GM18507 (cell line): ENCODE measurements at places on chromosomes 5 and 9.

DNA sequence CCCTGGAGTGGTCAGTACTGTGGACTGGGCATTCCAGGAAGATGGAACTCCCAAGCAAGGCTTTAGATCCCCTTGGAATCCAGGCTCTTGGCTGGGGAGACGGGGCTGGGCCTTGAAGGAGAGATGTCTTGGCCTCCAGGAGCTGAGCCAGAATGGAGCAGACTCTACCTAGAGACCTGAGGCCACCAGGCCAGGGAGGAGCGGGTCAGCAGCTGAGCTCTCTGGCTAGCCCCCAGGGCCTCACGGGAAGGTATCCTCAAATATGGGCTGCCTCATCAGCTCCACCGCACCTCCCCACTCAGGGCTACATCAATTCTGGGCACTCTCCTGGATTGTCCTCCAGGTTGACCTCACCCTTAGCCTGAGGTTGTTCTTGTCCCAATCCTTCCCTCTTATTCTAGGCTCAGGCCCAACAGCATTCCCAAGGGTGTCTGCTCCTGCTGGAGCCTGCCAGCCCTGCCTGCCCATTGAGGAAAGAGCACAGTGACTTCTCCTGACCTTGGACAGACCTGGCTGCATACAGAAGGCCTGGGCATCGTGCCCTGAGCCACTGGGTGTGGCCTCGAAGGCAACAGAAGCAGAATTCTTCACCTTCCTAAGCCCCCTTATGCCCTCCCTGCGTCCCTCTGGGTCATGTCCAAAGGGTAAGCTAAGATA lies 3.0 kb upstream of the PDLIM4 start:
- no peak for DNase-seq

GRCh38 chr9:23551929-23552707 lies 273.9 kb downstream of the ELAVL2 start:
- DNase-seq: no peak

DNA sequence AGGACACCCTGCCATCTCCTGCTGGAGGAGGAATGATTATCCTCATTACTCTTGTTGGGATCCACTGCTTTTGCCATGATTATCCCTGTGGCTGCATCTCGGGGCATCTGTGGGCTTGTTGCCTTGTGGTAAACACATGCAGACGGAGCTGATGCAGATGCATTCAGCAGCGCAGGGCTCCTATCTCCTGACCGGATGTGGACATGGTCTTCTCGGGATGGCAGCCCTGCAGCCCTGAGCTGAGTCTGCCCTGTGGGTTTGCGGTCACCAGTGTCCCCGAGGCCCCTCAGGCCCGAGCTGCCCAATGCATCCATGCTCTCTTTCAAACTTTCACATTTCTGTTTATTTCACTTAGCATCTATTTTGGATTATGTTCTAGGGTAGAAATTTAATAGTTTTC lies 250.4 kb upstream of the IRX1 start:
- DNase-seq: no peak

DNA sequence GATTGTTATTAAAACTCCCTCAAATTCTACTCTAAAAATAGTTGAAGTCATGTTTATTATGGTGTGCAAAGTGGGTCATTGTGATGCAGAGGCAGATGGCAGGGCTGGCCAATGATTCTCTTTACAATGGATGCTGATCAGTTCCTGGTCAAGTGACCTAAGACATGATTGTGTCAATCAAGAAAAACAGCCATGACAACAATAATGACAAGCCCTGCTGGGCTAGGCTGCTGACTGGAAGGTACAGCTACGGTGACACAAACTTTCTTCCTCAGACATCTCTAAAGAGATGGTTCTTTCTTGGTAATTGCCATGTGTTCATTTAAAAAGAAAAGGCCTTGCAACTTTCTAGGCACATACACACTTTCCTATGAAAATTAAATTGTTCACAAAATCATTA lies 3.6 kb downstream of the SLC24A2 start:
- DNase-seq: no peak

GRCh38 chr5:157477814-157478494 lies 17.9 kb downstream of the NIPAL4 start:
- DNase-seq: no peak

DNA sequence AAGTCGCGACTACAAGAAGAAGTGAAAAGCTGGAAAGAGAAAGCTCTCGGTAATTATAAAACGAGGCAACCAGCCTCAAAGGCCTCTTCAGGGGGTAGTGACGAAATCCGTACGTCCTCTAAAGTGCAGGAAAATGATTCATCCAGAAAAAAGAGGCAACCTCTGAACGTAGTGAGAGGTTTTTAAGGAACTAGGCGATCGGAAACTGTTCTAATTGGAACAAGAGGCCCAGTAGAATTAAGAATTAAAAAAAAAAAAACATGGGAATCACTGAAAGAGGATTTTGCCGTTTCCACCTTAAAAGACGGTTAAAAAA lies 1.0 kb downstream of the CSNK1A1 start:
- no peak for DNase-seq

DNA sequence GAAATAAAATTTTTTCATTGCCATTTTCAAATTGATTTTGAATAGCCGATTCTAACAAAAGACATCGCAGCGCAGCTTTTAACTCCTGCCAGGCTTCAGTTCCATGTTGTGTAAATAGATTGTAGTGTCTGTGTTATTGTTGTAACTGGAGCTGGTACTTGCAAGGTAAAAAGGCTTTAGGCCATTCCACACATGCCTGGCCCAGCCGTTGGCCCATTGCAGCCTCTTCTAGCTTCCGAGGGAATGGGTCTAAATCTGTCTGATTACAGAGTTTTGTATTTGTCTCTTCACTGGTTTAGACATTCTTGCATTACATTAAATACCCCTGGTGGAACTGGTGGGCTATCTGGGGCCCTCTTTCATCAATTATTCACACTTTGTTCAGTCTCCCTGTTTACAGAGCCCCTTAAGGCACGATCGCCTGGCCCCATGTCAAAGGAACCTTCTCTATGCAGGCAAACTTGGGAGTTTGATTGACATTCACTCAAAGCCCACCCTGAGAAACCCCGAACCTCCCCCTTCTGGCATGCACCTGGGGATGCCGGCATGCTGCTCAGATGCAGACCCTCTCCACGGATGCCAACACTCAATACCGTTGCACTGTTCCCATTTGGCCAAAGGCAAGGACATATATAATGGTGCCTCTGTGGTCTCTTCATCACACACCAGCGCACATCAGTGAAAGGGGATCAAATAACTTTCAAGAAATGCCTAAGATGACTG lies 281.7 kb upstream of the IRX2 start:
- DNase-seq: no peak

DNA sequence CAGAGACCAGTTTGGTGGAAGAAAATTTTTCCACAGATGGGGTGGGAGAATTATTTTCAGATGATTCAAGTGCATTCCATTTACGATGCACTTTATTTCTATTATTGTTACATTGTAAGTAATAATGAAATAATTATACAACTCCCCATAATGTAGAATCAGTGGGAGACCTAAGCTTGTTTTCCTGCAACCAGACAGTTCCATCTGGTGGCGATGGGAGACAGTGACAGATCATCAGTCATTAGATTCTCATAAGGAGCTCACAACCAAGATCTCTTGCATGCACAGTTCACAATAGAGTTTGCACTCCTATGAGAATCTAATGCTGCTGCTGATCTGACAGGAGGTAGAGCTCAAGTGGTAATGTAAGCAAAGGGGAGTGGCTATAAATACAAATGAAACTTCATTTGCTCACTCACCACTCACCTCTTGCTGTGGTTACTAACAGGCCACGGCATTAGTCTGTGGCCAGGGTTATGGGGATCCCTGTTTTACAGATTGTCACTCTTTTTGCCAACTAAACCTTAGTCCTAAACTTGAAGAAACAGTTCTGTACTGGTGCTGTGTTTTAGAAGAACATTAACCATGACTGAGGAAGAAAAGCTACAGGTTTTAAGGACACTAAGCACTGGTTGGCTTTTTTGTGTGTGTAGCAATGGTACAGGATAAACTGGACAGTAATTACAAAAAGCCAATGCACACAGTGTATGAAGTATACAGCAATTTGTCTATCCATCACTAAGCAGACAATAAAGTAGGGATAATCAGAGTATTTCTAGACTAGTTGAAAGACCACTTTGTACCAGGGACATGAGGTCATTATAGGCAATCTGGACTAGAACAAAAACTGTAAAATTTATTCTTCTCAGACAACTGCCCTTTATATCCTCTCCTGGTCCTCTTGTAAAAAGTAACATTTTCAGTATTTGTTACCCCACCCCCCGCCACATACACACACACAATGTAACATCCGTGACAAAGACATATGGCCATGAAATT lies 9.9 kb downstream of the TMEM232 start:
- DNase-seq: no peak

GRCh38 chr9:115198001-115198400 lies 80.0 kb upstream of the TNC start:
- DNase-seq: no peak

DNA sequence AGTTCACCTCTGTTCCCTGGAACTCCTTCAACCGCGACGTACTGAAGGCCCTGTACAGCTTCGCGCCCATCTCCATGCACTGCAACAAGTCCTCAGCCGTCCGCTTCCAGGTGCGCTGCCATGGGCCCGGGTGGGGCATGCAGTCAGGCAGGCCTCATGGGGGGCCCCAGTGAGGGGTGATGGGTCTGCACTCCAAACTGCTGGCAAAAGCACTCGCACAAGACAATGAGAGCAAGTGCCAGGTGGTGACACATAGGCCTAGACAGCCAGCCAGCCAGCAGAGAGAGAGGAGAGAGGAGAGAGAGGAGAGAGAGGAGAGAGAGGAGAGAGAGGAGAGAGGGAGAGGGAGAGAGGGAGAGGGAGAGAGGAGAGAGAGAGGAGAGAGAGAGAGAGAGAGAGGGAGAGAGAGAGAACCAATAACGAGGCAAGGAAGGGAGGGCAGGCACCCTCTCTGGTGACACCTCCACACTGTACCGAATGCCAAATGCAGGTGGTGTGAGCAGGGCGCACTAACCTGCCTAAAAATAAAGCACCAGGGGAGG lies 21.0 kb downstream of the DBH start:
- DNase-seq: no peak

DNA sequence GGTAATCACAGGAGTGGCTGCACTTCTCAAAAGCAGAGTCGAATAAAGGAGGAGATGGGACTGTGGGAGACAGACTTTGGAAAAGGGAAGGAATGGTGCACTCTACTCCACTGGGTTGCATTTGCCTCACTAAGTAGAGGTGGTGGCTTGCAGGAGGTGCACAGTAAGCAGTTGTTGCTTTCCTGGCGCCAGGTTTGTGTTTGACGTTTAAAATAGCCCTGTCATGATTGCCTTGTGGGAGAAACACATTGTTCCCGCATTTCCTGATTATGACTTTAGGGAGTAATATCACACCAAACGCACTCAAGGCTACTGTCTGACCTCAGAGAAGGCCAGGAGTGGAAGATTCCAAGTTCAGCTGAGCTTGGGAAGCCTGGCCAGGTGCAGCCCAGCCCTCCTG lies 36.7 kb downstream of the DMRT1 start:
- no peak for DNase-seq

DNA sequence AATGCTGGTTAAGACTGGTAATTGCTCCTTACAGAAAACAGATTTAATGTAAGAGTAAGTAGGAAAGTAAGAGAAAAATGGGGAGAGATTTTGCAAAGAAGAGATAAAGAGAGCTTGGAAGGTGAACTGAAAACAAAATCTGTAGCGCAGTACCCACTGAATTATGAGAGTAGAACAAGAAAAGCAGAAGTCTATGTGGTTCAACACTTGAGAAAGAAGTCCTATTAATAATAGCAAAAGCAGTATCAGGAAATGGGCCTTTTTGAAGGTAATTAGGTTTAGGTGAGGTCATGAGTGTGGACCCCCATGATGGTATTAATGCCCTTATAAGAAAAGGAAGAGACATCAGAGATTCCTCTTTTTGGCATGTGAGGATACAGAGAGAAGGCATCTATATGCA lies 460.6 kb downstream of the CETN3 start:
- no peak for DNase-seq

DNA sequence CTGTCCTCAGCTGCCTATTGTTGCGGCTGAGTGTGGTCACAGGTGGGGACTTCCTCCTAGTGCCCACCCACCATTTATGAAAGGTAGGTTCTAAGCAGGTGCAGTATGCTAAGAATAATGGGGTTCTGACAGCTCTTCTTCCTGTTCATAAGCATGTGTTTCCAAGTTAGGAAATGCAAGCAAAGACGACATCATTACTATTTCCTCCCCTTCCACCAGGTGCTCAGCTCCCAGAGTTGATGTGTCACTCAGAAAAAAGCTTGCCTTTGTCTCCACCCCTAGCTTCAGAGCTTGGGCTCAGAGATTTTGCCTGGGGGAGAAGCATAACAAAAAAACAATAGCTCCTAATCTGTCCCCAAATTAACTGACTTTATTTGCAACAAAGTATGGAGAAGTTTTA lies 1076.7 kb downstream of the NR2F1-AS1 start:
- no peak for DNase-seq

DNA sequence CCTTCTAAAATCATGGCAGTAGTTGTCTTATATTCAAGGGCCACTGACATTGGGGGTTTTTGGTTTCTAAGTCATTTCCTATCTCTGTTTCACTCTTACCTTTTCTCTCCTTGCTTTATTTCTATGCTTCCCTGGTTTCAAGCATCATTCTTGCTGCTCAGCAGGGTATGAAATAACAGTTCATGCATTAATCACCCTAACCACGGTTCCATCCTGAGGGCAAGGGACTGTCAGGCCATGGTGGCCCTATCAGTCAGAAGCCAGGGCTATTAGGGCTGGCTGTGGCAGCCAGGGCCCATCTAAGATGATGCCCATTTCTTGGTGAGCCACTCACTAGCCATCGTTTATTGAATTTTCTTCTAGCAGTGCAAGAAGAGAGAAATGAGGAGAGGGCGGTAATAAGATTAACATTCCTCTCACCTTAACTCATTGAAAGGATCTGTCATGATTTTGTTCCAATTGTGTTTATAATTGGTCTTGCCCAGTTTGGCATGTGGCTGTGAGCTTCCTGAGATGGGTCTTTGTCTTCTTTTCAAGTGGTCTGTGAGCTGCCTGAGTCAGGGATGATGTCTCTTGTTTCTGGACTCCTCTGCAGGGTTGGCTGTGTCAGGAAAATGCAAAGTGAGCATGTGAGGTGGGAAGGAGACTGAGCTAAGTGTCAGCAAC lies 45.2 kb downstream of the CYSTM1 start:
- peak; percentile 22 for DNase-seq

GRCh38 chr5:128714551-128714950 lies 176.5 kb upstream of the FBN2 start:
- DNase-seq: no peak

- DNase-seq: no peak
Observed at GRCh38 chr5:83510260-83510659, 38.7 kb downstream of the VCAN start.
